Eye (tissue), 1 donor: ENCODE measurements at places on chromosomes 2 and 18.

DNA sequence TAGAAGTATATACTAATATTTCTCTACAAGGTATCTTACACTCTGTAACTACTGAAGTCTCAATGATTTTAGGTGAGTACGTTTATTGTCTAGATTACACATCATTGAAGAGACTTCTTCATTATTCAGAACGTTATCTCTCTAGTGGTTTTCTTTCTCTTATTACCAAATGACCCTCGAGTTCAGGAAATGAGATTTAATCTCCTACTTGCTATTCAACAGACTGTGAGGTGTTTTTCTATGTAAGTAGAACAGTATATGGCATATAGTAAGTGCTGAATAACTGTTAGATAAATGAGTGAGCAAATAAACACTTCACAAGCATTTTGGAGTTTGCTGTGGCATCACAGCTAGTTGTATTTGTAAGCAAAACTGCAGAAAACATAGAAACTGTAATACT lies 947.2 kb upstream of the SLC39A10 start:
- DNase-seq: no peak

DNA sequence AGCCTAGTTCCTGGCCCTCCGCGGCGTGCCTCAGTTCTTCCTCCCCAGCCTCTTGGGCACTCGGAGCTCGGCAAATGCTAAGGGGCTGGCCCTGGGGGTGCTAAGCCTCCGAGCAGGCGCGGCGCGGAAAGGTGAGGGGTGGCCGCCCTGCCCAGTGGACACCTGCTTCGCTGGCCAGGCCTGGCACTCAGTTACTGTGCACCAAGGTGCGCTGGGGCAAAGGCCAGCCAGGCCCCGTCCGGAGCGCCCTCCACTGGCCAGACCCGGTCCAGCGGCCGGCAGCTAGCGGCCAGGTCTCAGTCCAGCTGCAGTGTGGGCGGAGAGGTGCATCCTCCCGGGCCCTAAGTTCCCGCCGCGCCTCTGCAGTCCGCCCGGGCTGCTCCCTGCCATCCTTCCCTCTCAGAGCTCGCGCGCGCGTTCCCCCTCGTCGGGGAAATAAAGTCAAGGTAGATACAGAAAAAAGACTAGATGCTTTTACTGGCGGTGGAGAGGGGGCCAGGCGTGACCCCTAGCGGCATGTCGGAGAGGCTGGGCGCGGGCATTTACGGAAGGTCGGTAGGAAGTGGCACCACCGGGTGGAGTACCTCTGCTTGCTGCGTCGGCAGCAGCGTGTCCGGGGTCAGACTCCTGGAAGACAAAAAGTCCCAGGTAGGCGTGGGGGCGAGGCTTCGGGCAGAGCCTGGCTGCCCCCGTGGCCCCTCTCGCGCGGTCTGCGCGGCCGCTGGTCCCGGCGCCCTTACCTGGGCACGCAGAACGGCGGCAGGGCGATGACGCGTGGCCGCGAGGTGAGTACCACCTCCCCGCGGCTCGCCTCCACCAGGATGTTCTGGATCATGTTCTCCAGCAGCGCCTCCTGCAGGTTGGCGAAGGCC lies 9.4 kb upstream of the CRYBA2 start:
- DNase-seq: peak; percentile 73

- DNase-seq: no peak
These were observed 1783.2 kb upstream of the CELF4 start for GRCh38 chr18:39348757-39349156.

DNA sequence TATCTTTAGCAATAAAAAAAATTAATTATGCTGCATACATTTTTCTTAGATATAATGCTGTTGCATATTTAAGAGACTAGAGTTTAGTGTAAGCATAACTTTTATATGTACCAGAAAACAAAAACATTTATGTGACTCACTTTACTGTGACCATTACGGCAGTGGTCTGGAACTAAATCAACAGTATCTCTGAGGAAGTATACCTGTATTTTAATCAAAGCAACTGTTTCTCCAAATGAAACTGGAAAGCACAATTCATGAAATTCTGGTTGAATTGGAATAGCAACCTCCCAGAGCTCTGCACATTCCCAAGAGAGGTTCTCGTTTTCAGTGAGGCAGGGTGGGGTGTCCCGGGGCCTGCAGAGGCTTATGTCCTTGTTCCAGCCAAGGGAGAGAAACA lies 112.2 kb upstream of the TACR1 start:
- DNase-seq: no peak

GRCh38 chr2:70756128-70756527 lies 11.9 kb downstream of the ADD2 start:
- DNase-seq: no peak

DNA sequence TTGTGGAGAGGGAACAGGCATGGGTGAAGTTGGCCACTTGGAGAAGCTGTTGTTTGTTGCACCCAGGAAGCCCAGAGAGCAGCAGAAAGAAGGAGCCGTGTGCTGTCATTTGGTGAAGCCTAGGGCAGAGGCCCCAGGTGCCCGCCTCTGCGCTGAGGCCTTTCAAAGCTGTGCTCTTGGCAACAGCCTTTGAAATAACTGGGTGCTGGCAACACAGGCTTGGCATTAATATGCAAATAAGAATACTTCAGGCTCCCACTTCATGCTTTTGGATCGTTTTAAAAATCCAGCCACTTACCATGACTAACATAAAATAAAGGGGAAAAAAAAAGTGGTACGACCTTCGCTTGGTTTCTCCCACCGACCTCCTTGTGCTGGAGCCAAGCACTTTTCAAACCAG lies 41.1 kb downstream of the DHRS9 start:
- DNase-seq: no peak

DNA sequence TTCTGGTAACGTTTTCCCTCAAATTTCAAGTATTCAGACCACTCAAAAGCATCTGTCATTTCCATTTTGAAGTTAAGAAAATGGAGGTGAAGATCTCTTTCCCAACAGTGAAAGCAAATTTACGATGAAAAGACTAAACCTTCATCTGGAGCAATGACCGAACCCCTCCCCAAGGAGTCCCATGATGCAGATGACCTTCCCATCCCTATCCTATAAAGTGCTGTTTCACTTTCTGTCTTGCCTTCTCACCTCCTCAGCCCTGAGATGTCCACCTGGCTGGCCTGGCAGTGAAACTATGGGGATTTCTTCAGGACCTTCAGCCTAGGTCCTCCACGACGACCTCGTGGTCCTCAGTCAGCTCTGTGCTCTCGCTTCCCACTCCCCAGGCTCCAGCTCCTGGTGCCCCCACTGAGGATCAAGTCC lies 925 bp upstream of the NPC1 start:
- DNase-seq: no peak

- peak; percentile 50 for DNase-seq
These were observed 899 bp downstream of the SLC1A4 start for GRCh38 chr2:64989982-64990614.

- no peak for DNase-seq
These were observed 24.3 kb downstream of the ADD2 start for GRCh38 chr2:70743677-70744076.

- no peak for DNase-seq
These were observed 122.9 kb upstream of the UNC80 start for GRCh38 chr2:209648714-209649113.

DNA sequence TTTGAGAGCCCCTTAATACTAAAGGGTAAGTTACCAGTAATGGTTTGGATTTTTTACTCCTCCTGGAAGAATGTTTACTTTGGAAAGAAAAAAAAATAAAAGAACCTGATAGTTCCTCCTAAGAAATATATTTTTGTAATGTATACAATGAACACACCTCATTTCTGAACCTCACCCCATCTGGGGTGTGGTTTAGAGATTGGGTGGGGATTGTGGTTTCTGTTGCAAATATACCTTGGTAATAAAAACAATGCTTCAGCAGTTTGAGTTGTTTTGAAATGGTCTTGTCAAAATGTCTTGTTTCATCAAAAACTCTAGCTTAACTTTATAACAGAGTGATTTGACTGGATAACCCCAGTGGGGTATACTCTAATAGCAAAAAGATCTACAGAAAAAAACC lies 448.9 kb upstream of the MEIS1 start:
- no peak for DNase-seq

DNA sequence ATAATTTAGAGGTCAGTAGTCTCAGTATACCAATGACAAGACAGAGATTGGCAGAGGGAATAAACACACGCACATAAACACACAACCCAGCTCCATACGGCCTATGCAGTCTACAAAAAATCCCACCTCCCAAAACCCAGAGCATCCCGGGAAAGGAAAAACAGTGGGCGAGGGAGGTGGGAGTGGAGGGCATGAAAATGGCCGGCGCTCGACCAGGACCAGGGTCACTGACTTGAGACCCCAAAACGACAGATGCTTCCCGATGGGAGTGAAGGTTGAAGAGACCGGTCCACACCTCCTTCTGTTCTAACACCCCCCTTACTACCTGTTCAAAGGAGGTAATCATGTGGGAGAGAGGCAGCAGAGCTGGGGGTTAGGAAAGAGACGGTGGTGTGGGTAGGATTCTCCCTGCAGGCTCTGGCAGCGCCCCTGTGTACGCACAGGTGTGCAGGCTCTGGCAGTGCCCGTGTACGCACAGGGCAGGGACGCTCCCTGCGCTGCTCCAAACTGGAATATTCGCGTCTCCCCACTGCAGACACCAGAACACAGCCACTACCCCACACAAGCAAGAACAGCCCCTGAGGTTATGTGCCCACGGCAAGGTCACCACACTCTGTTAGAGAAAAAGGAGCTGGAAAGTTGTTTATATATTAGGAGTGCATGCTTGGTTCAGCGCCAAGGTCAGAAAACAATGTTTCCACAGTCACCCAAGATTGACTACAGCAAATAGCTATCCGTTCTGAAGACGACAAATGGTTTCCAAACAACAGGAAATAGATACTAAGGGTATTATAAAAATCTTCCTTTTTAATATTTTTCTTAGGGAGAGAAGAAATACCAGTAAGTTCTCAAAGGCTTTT lies 67.9 kb downstream of the EIPR1 start:
- no peak for DNase-seq

GRCh38 chr2:79994161-79994560 lies 310.4 kb downstream of the LRRTM1 start:
- DNase-seq: no peak

GRCh38 chr2:3728104-3729054 lies 25.0 kb downstream of the DCDC2C start:
- peak; percentile 91 for DNase-seq

DNA sequence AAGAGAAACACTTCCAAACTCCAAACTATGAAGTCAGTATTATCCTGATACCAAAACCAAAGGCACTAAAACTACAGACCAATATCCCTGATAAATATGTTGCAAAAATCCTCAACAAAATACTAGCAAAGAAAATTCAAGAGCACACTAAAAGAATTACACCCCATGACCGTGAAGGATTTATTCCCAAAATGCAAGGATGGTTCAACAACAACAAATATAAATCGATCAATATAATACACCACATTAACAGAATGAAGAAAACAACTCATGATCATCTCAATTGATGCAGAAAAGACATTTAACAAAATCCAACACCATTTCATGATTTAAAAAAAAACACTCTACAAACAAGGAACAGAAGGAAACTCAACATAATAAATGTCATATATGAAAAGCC lies 50.5 kb downstream of the IWS1 start:
- DNase-seq: no peak

- DNase-seq: no peak
These were observed 17.0 kb upstream of the BCL2 start for GRCh38 chr18:63336366-63337099.

DNA sequence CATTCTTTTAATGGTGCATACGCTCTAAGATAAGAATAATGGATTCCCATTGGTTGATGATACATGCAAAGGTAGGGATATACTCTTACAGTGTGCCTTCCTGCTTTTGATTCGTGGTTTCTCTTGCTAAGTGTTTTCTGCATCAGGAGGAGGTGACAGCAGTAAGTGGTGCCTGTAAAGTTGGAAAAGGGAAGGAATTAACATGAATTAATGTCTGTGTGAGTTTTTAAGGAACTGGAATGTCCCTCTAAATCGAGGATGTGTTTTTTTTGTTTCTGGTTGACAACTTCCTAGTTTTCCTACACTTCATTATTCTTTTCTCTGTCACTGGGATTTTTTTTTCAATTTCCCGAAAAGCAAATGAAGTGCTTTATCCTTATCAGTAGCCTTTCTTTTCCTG lies 54.4 kb downstream of the CRIM1 start:
- no peak for DNase-seq

DNA sequence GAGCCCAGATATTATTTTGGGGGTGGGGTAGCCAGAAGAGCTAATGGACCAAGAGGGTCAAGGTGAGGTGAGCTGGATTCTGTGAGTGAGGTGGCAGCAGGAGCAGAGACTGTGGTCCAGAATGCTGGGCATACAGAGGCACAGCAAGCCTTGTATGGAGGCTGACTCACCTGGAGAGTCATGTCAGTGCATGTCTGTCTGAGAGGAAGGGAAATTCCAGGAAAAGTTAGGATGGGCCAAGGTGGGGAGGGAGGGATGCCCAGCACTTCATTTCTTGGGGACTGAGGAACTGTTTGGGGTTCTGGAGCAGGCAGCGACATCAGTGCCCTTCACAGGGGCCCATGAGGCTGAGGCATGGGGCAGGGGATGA lies 21.1 kb downstream of the PER2 start:
- no peak for DNase-seq

DNA sequence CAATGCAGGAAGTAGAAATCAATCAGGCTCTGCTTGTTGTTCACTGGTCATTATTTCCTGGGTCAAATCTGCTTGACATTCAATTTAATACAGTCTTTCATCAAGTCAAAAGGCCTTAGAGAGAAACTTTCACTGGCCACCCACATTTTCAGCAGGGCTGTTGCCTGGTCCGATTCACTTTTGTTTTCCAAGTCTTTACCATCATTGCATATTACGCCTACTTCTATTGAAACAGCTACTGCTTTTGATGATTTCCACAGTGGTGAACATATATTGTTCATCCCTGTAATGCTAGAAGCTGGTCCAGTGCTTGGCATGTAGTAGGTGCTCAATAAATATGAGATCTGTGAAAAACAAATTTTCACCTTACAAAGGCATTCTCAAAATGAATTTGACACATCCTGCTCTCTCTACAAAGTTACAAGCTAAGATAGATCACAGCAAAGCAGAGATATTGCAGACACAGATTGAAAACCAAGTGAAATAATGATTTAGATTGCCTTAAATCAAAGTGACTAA lies 600.1 kb downstream of the ARHGAP15 start:
- DNase-seq: no peak

GRCh38 chr2:148656516-148656915 lies 12.0 kb downstream of the EPC2 start:
- no peak for DNase-seq
